ENCODE measurements at places on chromosomes 16 and 17. TPM values are rescaled to one million over a fixed set of nuclear protein-coding genes. Genes with fewer than 3 reads are reported as not detected.
A peak's percentile ranks its signal among the peaks of the same experiment; 100 is the strongest.

GRCh38 chr16:3825103-3825502 lies 55.4 kb downstream of the CREBBP start:
- DNase-seq = no peak

DNA sequence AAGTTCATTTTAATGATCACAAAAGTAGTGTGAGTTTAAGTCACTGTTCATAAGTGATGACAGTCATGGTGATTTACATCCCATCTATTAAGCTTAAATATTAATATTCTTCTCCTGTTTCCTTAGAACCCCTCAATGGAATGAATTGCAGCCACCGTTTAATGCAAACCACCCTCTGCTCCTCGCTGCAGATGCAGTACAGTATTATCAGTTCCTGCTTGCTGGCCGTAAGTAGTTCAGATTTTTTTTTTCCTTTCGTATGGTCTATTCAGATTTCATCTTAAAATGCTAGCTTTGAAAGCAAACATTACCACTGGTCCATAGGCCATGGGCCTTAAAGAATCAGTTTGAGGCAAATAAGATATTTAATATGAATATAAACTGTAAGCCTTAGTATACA lies 359.0 kb upstream of the TBX2 start:
- no peak for DNase-seq

- DNase-seq = no peak
These were observed 10.4 kb upstream of the CUEDC1 start for GRCh38 chr17:57965521-57966160.

DNA sequence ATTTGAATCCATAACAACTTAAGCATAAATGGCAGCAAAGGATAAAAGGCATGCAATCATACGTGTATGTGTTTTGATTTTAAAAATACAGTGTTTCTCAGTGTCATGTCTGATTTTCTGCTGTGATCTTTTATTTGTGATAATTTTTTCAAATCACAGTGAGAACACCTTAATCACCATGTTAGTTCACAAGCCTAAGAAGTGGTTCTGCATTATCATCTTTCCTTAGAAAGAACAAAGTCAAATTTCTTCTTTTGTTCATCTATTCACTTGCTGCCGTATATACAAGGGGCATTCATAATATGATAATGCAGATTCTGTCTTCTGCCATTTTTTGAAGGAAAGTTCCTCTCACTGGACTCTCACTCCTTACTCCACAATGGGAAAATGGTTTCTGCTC lies 33.3 kb upstream of the ABCA9 start:
- no peak for DNase-seq

DNA sequence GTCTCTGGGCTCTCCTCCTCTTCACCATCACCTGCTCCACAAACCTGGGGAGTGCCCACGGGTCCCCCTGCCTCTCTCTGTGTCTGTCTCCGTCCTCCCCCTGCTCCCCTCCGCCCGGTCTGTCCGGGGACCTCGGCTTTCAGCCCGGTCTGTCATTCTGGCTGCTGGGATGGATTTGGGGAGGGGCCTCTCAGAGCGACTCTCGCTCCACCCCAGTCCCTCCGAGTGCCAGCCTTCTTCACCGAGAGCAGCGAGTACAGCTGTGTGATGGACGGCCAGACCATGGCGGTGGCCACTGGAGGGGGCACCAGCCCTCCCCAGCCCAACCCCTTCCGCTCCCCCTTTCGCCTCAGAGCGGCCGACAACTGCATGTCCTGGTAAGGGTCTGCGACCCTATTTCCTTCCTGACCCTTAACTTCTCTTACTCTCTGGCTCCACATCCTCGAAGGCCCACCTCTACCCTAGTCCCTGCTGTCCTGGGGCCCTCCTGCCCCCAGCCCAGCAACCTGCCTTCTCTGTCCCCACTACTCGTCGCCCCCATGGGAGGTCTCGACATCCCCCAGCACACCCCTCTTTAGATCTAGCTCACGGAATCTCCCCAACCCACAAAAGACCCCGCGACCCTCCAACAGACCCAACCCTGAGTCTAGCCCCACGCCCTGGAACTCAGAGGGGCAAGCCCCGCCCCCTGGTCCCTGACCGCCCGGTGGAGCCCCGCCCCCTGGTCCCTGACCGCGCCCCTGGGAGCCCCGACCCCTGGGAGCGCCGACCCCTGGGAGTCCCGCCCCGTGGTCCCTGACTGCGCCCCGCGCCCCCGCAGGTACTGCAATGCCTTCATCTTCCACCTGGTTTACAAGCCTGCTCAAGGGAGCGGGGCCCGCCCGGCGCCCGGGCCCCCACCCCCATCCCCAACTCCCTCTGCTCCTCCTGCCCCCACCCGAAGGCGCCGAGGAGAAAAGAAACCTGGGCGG lies 5.6 kb upstream of the CXCL16 start:
- peak; percentile 82 for DNase-seq

GRCh38 chr16:29686740-29687332 lies 7.9 kb downstream of the QPRT start:
- DNase-seq = no peak

DNA sequence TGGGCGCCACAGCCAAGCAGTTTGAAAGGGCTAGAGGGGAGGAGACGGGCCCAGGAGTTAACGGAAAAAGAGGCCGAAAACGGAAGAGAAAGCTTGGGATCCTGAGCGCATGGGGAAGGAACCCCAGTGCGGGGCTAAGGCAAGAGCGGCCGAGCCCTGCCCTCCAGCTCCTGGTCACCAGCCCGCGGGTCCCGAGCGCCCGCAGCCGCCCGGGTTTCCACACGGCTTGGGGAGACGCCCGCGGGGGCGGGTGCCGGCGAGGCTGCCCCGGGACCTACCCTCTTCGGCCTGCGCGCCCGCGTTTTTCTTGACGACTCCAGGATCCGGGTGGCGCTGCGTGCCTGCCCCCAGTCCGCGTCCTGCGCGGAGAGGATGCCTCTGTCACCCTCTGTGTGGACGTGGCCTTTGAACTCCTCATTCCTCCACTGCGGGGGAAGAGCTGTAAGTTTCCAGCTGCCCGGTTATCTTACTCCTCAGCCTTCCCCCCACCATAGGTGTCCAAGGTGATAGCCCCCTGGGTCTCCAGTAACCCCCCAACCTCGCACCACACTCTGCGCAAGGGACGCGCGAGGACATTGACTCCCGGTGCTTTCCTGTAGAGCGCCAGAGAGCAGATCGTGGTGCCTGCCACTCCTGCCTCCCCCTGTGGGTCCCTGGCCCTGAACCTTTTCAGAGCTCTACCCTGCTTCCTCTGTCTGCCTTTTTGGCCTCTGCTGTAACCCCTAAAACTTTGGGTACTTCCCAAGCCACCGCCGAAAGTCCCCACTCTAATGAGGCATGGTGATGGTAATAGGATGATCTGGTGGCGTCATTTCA lies 1.7 kb upstream of the CDH11 start:
- DNase-seq = no peak

DNA sequence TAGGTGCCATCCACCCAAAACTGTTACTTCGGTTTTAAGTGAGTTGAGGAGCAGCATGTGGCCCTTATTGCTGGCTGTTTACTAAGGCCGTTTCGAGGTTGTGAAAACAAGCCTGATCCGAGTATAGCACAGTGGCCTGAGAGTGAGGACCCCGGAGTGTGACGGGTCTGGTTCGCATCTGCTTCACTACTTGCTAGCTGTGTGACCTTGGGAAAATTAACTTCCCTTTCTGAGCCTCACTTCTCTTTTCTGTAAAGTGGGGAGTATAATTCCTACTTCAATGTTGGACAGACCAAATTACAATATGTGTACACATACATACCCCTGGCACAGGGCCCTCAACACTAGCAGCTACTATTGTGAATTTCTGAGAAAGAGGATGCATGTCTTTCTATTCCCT lies 11.7 kb upstream of the HEATR6 start:
- no peak for DNase-seq

DNA sequence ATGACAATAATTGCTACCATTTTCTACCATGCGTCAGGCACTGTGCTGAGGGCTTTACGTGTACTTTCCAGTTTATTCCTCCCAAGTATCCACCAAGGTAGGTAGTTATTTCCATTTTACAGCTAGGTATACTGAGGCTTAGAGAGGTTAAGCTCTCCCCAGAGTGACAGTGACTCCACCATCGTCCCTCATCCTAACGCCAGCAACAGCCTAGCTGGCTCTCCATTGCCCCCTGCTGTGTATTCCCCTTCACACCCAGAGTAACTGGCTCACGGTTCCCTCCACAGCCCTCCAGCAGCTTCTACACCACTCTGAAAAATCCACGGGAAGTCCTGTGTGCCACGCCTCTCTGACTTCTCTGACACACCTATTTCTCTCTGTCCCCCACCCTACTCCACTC lies 7.1 kb upstream of the ASGR1 start:
- DNase-seq = no peak

DNA sequence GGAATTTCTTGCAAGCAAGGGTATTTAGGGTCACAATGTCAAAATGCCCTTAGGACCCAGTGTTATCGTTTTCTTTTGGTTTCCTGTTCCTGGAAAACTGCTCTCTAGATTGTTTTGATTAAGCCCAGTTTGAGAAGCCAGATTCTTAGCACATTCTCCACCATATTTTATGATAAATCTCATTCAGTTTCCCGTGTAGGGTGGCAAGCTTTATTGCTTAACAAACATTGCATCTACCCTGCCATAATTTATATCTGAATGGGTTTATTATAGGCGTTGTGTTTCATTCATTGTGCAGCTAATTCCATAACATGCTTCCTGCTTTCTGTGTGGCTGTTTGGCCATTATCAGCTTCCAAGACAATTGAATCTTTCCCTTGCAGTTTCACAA lies 389.1 kb upstream of the DYNLRB2 start:
- DNase-seq = no peak

- DNase-seq = no peak
These were observed 56.0 kb downstream of the ABAT start for GRCh38 chr16:8730335-8730915.

GRCh38 chr17:38789185-38789584 lies 10.2 kb downstream of the PIP4K2B start:
- DNase-seq = no peak

DNA sequence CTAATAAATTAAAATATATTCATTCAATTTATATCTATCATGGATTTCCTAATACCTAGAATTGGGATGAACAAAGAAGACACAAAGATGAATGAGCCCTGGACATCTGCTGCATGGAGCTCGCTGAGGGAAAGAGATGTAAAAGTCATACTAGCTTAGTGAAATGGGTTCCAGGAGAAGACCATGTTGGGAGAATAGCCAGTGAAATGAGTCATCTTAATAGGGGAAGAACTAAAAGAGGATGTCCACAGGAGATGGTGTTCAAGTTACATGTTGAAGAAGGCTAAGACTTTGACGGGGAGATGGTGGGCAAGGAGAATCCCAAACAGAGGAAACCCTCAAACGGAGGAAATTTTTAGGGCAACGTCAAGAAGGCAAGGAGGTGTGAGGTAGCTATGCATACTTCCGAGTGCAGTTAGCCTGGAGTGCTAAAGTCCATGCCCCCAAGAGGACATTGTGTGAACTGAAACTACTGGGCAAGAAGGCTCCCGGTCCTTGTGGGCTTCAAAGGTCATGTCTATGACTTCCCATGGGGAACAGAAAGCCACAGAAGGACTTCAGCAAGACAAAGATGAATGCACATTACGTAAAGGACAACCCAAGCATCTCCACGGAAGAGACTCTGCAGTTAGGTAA lies 220.5 kb upstream of the CDH11 start:
- no peak for DNase-seq

- DNase-seq = no peak
These were observed 321.3 kb downstream of the SEC14L1 start for GRCh38 chr17:77462090-77462489.

- no peak for DNase-seq
These were observed 193.8 kb downstream of the SLC39A11 start for GRCh38 chr17:72898725-72899124.

- no peak for DNase-seq
These were observed 15.0 kb upstream of the TAC4 start for GRCh38 chr17:49862781-49863331.

DNA sequence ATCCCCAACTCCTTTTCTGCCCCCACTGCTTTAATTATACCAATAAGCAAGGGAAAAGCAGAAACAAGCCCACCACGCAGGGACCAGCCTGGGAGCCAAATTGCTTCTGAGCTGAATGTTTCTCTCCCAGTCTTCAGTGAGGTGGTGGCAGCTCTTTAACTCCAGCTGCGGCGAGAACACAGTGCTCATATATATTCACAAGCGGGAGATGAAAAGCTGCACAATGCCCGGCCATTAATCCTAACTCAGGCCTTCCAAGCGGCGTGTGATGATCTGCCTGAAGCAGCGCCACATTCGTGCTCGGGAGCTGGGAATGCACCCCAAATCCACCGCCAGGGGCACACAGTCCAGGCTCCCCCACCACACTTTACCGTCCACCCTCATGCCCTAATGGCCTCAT lies 203.7 kb upstream of the SDK2 start:
- DNase-seq = no peak

GRCh38 chr17:47959825-47960655 lies 2.4 kb upstream of the PRR15L start:
- no peak for DNase-seq

- DNase-seq = no peak
These were observed 82.3 kb downstream of the CMIP start for GRCh38 chr16:81526935-81527334.

- DNase-seq = no peak
These were observed 97.5 kb downstream of the YPEL2 start for GRCh38 chr17:59428916-59429485.

DNA sequence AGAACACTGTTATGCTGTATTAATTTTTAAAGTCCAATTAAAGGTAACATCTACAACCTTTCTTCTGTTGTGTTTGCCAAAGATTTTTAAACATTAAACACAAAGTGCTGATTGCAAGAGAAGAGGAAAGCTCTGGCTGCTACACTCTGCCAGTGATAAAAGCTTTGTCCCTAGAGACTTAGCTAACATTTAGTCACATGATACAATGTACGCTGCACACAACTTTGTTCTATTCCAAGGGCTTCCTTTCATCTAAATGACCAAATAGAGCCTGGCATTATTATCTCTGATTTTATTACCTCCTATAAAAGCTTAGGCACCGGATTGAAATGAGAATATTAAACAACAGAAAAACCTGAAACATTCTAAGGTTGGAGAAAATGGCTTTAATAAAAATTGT lies 388.7 kb upstream of the PMFBP1 start:
- no peak for DNase-seq

GRCh38 chr16:84062734-84063640 lies 20.4 kb upstream of the SLC38A8 start:
- peak; percentile 75 for DNase-seq

GRCh38 chr16:20933589-20933988 lies 33.0 kb downstream of the LYRM1 start:
- no peak for DNase-seq

KRTAP4-9 gene
- not detected for total RNA-seq

PERCC1 gene
- total RNA-seq = not detected

SPEM3 gene
- not detected for total RNA-seq

CCL1 gene
- total RNA-seq = not detected

XAF1 gene
- total RNA-seq = not detected

EMP2 gene
- total RNA-seq = 22.6 TPM

SLC13A2 gene
- total RNA-seq = not detected

SCRN2 gene
- 24.4 TPM for total RNA-seq

GLTPD2 gene
- not detected for total RNA-seq

TBC1D3I gene
- 0.46 TPM for total RNA-seq

CLEC3A gene
- total RNA-seq = not detected

PGAP3 gene
- total RNA-seq = 21.0 TPM

PPY gene
- total RNA-seq = not detected

ZG16 gene
- total RNA-seq = not detected

TVP23A gene
- total RNA-seq = 3.1 TPM

ST6GALNAC1 gene
- total RNA-seq = not detected
